ENCODE measurements at places on chromosomes 12 and 14.

- no peak for DNase-seq
These were observed 71.0 kb downstream of the ADGRD1 start for GRCh38 chr12:131024721-131025120.

DNA sequence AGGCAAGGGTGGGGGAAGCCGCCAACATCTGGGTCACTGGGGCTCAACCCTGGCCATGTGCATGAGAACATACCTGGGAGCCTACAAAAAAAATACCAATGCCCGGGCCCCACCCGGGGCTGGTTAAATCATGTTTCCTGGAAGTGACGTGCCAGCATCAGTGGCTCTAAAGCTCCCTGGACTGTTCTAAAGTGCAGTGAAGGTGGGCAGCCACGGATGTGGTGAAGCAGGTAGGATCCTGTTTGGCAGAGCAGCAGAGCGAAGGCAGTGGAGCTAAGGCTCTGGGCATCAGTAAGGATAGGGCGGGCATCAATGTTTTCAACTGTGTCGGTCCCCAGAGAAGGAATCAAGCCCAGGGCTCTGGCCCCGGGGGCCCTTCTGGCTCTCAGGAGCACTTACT lies 525 bp upstream of the GPR68 start:
- no peak for DNase-seq

- no peak for DNase-seq
These were observed 722.4 kb downstream of the NOVA1 start for GRCh38 chr14:25875475-25875874.

- DNase-seq = no peak
These were observed 128.7 kb downstream of the TMX1 start for GRCh38 chr14:51368721-51369163.

DNA sequence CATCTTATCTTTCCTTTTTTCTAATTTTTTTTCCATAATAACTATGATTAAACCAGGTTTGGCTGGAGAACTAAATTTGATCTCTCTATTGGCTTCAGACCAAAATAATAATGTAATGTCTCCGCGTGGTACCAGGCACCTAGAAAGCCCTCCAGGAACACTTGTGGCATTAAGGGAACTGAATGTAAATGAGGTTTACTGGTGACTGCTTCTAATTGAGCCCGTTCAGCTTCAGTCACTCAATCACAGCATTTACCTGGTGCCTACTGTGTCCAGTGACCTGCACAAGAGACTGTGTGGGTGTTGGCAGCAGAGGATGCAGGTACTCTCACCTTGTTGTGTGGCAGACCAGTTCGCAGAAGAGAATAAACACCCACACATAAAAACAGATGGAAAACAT lies 302.5 kb downstream of the DPF3 start:
- DNase-seq = no peak
